ENCODE measurements at places on chromosomes 3 and 15.

GRCh38 chr3:160707187-160707794 is 30.3 kb downstream of the ARL14 start:
- DNase-seq, result peak; percentile 74

DNA sequence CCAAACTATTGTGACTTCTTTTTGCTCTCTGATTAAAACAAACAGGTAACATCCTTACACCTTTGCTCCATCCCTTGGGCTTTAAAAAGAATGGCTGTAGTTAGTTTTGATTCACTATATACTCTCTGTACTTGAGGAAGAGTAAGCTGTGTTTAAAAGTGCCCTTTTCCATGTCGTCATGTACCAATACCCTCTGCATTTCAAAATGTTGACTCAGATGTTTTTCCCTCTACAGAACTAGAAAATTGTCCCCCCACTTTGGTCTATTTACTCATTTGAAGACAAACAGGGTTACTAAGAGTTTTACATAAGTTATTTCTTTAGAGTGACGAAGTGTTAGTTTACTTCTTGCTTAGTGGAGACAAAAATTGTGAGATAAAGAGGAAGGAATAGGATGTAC is 62.7 kb downstream of the TASOR start:
- no peak for DNase-seq

- no peak for DNase-seq
Measured at GRCh38 chr3:48544141-48544540, 12.5 kb downstream of the PFKFB4 start.

DNA sequence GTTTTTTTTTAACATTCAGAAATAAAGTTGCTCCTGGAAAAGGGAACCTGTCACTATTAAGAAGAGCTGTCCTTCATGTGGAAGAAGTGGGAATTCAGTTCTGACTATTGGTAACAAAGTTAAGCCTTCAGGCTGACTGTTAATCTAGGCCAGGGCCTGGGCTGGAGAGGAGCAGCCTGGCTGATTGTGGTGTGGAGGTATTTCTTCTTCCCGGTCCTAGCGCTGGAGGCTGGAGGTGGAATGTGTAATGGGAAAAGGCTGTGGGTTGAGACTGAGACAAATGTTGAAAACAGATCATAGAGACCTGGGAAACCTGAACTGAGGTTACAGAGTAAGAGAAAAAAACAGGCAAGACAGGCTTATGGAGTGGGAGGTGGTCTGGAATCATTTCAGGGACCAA is 23.8 kb upstream of the SH3BP5 start:
- DNase-seq, result no peak

- no peak for DNase-seq
Measured at GRCh38 chr15:25172691-25173090, 217.9 kb downstream of the SNRPN start.

DNA sequence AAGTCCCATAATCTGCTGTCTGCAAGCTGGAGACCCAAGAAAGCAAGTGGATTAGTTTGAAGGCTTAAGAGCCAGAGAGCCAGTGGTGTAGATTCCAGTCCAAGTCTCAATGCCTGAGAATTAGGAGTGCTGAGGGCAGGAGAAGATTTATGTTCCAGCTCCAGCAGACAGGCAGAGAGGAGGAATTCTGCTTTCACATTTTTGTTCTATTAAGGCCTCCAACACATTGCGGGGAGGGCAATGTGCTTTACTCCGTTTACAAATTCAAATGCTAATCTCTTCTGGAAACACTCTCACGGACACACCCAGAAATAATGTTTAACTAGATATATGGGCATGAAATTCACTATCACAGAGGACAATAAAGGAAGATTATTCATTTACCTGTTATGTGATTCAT is 54.0 kb downstream of the DPH6 start:
- DNase-seq, result no peak

DNA sequence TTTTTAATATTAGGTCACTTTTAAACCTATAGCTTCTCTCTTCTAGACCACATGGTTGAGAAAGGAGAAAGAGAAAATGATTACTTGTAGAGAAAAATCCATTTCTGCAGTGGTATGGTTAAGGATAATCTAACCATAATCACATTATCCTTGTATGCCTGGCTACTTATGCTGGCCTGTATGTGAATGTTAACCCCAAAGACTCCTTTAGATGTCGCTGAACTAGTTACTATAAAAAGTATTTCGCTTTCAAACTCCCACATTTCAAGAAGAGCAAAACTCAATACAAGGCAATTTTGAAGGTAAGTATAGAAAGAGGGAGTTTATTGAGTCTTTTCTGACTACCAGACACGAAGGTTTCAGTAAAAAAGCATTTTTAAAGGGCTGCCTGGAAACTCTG is 2.2 kb downstream of the KCTD6 start:
- no peak for DNase-seq

GRCh38 chr3:49872801-49873281 is 3.1 kb upstream of the CAMKV start:
- no peak for DNase-seq

- DNase-seq, result no peak
Measured at GRCh38 chr3:122694966-122695365, 14.3 kb downstream of the PARP14 start.

- DNase-seq, result no peak
Measured at GRCh38 chr3:171190668-171191067, 164.1 kb upstream of the SLC2A2 start.

GRCh38 chr15:53446376-53446775 is 313.1 kb downstream of the WDR72 start:
- no peak for DNase-seq

DNA sequence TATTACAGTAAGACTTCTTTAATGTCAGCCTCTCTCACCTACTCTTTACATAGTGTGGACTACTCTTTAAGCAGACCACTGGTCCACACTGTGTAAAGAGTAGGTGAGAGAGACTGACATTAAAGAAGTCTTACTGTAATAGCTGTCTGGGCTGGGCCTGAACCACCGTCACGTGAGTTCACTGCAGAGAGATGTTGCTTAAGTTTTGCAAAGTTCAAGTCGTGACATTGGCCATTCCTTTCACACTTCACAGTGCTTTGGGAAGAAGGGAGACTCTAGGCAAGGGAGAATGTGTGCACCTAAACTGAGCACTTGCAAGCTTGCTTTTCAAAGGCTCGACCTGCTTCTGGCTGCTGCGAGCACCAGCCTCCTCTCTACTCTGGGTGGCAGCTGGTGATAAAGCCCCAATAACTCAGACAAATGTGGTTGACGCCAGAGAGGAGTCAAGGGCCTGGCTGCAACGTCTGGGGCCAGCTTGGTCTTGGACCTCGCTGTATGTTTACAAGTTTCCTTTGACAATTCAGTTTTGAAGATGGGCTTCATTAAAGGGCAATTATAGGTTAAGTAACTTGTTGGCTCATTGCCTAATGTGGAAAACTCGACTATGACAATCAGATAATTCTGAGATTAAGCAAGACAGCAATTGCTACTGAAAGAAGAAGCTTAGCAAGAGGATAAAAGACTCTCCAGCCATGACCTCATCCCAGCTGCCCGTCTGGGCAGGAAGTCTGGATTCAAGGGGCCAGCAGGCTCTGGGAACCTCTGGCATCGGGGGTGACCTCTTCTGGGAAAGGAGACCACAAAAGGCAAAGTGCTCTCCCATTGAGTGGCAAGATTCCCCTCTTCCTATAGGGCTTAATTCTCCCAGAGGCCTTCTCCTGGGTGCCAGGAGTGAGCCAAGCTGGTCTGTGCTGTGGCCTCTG is 242.1 kb upstream of the TLE3 start:
- no peak for DNase-seq

GRCh38 chr3:68974711-68975110 is 38.8 kb downstream of the EOGT start:
- DNase-seq, result no peak

GRCh38 chr15:91769894-91770293 is 83.6 kb upstream of the SLCO3A1 start:
- DNase-seq, result no peak

- DNase-seq, result no peak
Measured at GRCh38 chr3:128146201-128146600, 7.1 kb upstream of the EEFSEC start.

GRCh38 chr3:53114412-53115074 is 15.7 kb downstream of the RFT1 start:
- DNase-seq, result no peak

DNA sequence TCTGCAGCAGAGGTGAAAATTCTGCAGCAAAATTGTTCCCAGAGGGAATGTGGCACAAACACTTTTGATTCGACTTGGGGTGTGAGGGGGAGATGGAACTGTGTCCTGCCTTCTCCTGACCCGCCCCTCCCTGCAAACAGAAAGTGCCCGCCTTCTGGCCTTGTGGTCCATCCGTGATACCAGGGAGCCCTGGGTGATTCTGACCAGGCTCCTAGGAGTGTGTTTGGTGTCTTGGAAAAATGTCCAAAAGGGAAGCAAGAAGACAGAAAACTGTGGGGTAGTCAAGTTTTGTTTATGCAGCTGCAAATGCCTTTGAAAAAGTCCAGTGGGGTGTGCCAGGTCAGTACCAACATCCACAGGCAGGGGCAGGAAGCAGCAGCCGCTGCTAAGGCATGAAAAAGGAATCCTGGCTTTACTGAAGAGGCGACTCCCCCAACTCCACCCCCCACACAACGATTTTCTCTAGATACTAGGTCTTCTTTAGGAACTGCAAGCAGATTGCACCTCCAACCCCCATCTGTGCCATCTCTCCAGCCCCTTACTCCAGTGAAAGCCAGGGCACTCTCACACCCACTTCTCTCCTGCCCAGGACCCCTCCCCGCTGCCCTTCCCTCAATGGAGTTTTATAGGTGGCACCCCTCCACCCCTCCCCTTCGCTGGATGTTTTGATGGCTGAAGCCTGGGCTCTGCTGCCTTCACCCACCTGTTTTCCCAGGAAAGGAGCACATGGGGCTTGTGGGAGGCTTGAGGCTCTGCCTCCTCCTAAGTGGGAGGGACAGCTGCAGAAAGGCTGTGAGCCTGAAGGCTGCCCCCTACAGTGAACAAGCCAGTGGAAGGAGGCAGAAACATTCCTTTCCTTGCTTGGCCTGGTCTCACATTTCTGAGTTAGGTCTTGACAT is 82.4 kb upstream of the HERC1 start:
- DNase-seq, result no peak

DNA sequence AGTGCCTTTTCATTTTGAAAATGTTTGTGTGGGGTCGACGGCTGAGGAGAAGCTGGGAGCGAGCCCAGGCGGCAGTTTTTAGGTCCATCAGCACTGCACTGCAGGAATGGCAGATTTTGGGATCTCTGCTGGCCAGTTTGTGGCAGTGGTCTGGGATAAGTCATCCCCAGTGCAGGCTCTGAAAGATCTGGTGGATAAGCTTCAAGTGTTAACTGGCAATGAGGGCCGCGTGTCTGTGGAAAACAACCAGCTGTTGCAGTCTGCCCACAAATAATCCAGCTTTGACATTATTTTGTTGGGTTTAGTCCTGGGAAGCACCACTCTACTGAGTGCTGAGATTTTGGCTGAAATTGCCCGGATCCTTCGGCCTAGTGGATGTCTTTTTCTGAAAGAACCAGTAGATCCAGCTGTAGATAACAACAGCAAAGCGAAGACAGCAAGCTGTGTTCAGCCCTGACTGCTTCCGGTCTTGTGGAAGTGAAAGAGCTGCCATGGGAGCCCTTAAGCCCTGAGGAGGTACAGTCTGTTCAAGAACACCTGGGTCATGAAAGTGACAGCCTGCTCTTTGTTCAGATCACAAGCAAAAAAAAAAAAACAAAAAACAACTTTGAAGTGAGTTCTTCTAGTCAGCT is 13.1 kb upstream of the ANP32A start:
- no peak for DNase-seq

- DNase-seq, result no peak
Measured at GRCh38 chr15:69880571-69881301, 217.0 kb downstream of the TLE3 start.

GRCh38 chr15:57221134-57221533 is 155.2 kb upstream of the CGNL1 start:
- no peak for DNase-seq

DNA sequence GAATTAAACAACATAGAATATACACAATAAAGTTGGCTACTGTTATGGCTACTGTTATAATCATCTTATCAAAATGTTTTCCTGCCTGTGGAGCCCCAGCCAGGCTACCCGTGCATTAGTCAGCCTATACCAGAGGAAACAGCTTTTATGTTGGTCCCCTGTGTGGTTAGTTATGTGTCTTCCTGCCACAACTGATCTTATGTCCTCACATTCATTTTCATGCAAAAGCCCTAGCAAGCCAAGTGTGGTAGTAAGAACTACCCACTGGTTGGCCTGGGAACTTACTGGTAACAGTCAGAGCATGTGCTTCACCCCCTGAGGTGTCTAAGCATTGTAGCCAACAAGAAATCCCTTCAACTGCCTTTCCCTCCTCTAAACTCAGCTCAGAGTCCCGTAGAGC is 21.8 kb downstream of the MGLL start:
- no peak for DNase-seq

- DNase-seq, result no peak
Measured at GRCh38 chr15:69760890-69761568, 308.4 kb downstream of the RPLP1 start.

- no peak for DNase-seq
Measured at GRCh38 chr3:145190138-145190537, 970.8 kb downstream of the PLOD2 start.

DNA sequence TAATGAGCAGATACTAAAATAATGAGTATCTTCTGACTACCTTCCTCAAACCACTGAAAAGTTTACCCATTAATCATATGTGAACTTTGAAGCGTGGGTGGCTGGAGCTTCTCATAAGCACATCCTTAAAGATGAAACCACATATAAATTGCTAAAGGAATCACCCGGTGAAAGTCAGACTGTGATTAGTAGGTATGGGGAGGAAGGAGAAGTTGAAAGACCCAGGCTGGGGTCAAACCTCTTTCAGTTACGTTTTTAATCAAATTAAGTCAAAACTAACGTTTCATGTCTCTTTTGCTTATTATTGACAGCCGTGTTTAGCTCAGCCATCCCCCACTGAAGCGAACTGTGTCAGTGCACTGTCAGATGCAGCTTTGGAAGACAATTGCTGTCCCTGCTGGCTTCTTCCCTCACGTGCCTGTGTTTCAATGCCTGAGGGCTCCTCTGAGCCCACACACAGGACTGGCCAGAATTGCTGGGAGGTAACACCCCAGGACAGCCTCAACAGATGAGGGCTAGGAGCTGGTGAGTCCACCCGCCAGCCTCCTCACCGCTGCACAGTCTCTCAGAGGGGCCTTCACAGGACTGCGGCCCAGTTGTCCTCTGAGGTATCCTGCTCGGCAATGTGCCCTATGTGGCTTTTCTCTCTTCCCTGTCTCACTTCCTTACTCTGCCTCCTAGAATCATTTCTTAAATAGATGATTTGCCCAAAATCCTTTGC is 29.3 kb upstream of the SH3BP5 start:
- DNase-seq, result no peak

DNA sequence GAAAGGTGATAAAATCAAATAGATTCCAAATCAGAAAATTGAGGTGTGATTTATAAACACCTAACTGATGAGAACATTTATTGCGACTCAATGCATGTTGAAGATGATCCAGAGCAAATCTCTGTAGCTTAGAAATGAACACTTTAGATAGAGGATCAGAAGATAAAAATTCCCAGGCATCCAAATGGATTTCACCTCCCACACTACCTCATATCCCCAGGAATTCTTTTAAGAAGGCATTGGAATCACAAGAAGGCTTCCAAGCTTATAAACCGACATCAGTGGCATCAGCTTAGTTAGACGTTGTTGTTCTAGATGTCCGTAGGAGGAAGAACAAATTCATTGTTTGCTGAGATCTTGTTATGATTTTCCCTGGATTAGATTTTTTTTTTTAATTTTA is 154.4 kb downstream of the EBLN2 start:
- DNase-seq, result no peak

- DNase-seq, result no peak
Measured at GRCh38 chr3:37891227-37891626, 29.5 kb downstream of the CTDSPL start.

GRCh38 chr3:56776556-56776950 is 25.2 kb downstream of the ARHGEF3 start:
- no peak for DNase-seq

- DNase-seq, result no peak
Measured at GRCh38 chr3:118710532-118710931, 324.1 kb downstream of the IGSF11 start.
